ENCODE measurements at places on chromosomes 1 and 21.
A peak's percentile ranks its signal among the peaks of the same experiment; 100 is the strongest.

DNA sequence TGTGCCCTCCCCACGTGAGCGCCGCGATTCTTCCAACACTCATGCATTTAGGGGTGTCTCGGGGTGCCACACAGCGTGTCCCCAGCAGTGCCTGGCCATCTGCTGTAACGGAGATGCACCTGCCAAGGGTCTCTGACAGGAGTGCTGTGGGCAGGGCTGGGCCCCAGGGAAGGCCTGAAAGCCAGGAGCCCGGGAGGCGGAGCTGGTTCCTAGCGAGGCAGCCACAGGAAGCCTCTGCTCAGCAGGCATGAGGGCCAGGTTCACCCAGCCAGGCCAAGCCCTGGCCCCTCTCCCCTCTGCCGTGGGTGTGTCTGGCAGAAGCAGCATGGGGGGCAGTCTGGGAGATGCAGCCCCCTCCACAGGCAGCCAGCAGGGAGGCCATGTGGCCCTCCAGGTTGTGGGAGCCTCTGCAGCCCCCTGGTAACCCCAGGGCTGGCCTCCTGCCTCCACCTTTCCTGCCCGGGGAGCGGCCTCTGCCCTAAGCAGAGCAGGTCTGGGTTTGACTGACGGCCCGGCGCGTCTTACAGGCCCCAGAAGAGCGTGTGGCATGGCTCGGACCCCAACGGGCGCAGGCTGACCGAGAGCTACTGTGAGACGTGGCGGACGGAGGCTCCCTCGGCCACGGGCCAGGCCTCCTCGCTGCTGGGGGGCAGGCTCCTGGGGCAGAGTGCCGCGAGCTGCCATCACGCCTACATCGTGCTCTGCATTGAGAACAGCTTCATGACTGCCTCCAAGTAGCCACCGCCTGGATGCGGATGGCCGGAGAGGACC, 30.4 kb downstream of the SLC19A1 start:
- no peak for DNase-seq

GRCh38 chr1:117795190-117795589, 134.2 kb downstream of the GDAP2 start:
- no peak for DNase-seq

GRCh38 chr1:155777582-155777981, 79.4 kb downstream of the GON4L start:
- no peak for DNase-seq

GRCh38 chr1:91731815-91732214, 154.1 kb downstream of the TGFBR3 start:
- peak; percentile 14 for DNase-seq

DNA sequence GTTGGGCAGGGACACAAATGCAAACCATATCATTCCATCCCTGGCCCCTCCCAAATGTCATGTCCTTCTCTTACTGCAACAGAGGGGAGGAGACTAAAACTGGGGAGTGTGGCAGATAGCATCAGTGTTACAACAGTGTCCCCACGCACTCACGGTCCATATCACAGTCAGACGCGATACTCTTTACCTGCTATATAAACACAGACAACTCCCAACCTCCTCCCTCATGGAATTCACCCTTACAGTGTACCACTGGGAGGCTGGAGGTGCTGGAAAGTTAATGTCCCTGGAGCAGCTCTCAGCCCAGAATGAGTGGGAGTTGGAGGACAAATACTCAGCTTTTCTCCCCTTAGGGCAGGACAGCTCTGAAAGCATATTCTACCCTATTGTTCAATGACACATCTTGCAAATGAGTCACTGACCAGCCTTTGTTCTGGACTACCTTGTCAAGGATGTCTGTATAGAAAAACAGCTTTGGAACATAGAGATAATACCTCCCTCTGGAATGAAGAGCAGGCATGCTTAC, 445.9 kb downstream of the SETD4 start:
- no peak for DNase-seq

- no peak for DNase-seq
These were observed 20.6 kb upstream of the SLC45A3 start for GRCh38 chr1:205700865-205701401.

GRCh38 chr1:3772715-3773571, at the start of gene SMIM1:
Gene SMIM1 (plus strand): TSS chr1:3772749. CDS start chr1:3775374, 2,625 bp downstream.
- no peak for DNase-seq

GRCh38 chr1:1315435-1315954, 7.1 kb downstream of the PUSL1 start:
- no peak for DNase-seq

GRCh38 chr1:203934027-203934426, 72.6 kb downstream of the SNRPE start:
- no peak for DNase-seq

DNA sequence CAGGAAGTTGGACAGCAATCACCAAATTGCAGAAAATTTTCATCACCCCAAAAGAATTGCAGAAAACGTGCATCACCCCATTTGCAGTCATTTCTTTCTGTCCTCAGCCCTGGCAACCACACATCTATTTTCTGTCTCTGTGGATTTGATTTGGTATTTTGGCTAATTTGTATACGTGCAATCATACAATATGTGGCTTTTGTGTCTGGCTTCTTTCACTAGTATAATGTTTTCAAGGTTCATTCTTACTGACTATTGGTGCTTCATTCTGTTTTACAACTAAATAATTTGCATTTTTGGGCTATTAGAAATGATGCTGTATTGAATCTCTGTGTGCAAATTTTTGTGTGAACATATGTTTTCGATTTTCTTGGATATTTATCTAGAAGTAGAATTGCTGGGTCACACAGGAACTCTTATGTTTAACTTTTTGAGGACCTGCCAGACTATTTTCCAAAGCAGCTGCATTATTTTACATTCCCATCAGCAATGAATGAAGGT, 24.8 kb upstream of the PRDM2 start:
- DNase-seq, result no peak

GRCh38 chr1:235107368-235108184, 21.1 kb downstream of the TOMM20 start:
- DNase-seq, result no peak

DNA sequence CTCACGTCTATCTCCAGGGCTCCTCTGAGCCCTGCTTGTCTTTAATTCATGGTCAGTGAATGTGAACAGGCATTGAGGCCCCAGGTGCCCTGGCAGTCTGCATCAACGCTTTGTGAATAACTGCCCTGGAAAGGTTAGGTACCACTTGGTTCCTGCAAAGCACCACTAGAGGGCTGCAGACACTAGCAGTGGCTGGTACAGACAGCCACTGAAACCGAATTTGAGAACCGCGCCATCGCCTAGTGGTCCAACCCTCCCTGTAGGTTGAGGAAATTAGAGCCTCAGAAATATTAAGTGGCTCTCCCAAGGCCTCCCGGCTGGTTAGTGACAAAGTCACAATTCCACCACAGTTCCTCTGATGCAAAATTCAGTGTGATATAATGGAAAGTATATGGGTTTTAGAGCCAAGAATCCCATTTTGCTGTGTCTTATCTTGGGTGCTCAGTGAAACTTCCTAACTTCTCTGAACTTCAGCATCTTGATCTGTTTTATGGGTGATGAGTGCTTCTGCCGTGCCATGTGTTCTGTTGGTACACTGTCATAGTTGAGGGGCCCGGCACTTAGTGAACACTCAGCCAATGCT, 46.2 kb upstream of the BCL9 start:
- peak; percentile 37 for DNase-seq

- no peak for DNase-seq
These were observed 13.5 kb downstream of the SUSD4 start for GRCh38 chr1:223350361-223350908.

GRCh38 chr1:100076319-100076718, 56.4 kb downstream of the SASS6 start:
- no peak for DNase-seq

DNA sequence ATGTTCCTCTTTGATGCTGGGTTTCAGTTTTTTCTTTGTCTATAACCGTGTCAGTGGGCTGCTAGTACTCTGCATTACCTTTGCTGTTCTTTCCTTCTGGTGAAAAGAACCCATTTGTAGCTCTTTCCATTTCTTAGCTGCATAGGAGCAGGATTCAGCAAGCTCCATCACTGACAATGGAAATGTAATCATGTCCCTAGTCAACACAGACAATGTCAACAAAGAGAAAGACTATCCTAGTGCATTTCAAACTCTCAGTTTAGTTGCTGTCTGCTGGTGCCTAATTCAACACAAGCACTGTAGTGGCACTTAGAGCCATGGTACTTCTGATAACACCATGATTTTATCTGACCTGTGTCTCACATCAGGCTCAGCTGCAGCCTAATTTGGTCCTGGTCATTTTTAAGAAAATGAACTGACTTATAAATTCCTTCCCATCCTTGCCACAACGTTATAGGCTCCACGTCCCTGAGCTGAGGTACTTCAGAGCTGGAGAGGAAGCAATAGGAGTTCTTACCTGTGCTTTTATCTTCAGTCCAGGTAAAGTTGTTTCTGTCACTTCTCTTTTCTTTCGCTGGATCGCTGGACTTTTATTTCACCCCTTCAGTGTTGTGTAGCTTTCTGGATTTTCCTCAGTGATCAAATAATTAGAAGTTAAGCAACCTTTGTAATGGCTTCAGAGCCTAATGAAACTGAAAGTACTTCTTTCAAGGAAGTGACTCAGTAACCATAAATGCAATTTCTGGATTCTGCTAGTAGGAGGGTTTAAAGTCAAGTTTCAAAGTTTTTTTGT, at the start of gene GBP3:
Gene GBP3, minus strand, starts transcription at position 700 of the 793 bp plus-strand sequence. CDS start 2,145 bp downstream, outside the sequence.
- DNase-seq, result no peak

- no peak for DNase-seq
These were observed 316.0 kb downstream of the VAV3 start for GRCh38 chr1:107649023-107649422.

DNA sequence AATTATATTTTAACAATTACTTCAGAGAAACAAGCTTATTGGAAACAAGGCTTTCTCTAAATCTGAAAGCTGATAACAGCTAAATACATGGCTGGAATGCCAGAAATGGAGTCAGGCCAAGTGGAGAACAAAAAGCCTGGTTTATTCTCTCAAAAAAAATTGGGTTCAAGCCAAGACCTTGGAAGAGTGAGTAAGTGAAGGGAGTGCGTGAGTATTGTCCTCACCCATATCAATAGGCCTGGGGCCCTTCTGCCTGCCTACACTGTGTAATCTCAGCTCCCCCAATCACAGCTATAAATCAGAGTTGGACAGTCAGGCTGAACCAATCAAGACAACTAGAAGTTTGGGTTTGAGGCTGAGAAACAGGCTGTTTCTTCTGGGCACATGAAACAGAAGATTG, 7.4 kb downstream of the KYAT3 start:
- no peak for DNase-seq

DNA sequence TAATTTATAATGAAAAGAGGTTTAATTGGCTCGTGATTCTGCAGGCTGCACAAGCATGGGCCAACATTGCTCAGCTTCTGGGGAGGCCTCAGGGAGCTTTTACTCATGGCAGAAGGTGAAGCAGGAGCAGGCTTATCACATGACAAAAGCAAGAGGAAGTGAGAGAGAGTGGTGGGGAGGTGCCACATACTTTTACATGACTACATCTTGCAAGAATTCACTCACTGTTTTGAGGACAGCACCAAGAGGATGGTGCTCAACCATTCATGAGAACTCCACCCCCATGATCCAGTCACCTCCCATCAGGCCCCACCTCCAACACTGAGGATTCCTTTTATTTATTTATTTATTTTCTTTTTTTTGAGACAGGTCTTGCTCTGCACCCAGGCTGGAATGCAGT, 5.5 kb upstream of the PLEKHM2 start:
- no peak for DNase-seq

DNA sequence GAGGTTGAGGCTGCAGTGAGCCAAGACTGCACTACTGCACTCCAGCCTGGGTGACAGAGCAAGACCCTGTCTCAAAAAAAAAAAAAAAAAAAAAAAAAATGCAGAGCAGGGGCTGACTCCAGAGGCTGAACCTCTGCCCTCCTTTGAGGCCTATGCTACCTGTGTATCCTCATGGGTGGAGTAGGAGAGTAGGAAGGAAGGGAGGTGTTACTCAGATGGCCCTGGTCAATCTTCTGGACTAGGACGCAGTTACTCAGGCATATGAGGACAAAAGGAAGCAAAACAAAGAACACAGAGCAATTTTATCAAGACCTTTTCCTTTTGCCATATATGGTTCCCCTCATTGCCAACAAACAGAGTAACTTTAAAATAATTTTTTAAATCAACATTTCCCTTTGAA, 35.2 kb downstream of the TGFBR3 start:
- no peak for DNase-seq

DNA sequence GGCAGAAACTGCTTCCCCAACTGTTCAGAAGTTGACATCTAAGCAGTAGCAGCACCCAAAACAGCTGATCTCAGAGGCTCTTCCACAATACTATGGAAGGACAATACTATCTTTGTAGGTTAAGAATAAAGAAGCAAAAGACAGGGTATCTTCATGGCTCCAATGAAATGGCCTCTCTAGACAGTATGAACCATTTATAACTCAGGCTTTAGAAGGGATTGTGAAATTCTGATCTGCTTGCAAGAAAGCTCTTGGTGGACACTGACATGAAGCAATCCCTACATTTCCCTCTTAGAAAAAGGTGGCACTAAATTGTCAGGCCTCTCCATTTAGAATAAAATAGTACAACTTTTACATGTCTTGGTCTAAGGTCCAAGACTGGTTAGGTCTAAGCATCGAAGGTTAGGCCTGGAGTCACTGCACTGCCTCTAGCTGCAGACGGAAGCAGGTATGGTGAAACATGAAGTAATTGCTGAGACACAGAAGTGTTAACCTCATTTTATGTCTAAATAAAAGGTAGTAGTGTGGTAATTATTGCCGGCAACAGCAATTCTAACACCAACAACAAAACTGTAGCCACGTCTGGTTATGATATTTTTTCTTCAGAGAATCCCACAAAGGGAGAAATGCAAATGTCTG, 50.6 kb upstream of the HP1BP3 start:
- DNase-seq, result no peak

DNA sequence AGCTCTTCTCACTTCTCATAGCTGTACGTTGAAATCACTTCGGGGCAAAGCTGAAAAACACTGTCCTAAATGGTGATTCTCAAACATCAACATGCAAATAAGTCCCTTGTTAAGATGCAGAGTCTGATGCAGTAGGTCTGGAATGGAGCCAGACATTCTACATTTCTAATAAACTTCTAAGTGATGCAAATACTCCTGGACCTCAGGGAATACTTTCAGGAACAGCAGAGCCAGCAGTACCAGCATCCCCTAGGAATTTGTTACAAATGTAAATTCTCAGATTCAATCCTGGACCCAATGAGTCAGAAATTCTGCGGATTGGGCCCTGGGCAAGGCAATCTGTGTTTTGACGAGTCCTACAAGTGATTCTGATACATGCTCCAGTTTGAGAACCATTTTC, 152.3 kb downstream of the PCNX2 start:
- DNase-seq, result no peak
